Activated CD8-positive, alpha-beta T cell treated with anti-CD3 and anti-CD28 coated beads for 36 hours (primary cell): ENCODE measurements at places on chromosomes 1 and 21. TPM values are rescaled to one million over a fixed set of nuclear protein-coding genes. Genes with fewer than 3 reads are reported as not detected.

CD1B gene
- not detected for total RNA-seq

TCP10L gene
- total RNA-seq = 0.31 TPM

MYCL gene
- 0.13 TPM for total RNA-seq

RCSD1 gene
- 66.4 TPM for total RNA-seq

BARHL2 gene
- total RNA-seq = not detected

STUM gene
- total RNA-seq = not detected

HMGCS2 gene
- total RNA-seq = not detected

GREM2 gene
- not detected for total RNA-seq

MPZ gene
- total RNA-seq = 3.3 TPM

CPLANE2 gene
- total RNA-seq = 1.4 TPM

LCE2D gene
- not detected for total RNA-seq

GJA8 gene
- not detected for total RNA-seq

OR2T2 gene
- not detected for total RNA-seq

KCNJ6 gene
- total RNA-seq = not detected

OR10Z1 gene
- total RNA-seq = not detected

PGLYRP3 gene
- total RNA-seq = not detected

SPATC1L gene
- 23.2 TPM for total RNA-seq

MNDA gene
- total RNA-seq = not detected

LYPLAL1 gene
- 24.5 TPM for total RNA-seq

OR2T33 gene
- not detected for total RNA-seq

TMEM54 gene
- 1.3 TPM for total RNA-seq

OR2C3 gene
- not detected for total RNA-seq

IFT25 gene
- 63.5 TPM for total RNA-seq

SYCP1 gene
- not detected for total RNA-seq
